ENCODE measurements at places on chromosomes 6 and 20.

DNA sequence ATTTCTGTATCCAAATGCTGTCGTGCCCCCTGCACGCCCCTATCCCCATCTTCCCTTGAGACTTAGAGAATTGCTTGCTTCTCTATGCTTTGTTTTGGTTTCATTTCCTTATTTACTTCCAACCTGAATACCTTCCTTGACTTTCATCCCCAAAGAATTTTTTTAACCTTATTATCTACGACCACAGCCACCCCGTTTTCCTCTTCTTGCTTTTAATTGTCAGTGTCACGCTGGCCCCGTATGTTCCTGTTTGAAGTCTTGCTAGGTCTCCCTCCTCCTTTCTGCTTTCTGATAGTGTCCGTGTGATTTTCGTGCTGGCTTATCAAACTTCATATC, 40.1 kb downstream of the RNF217 start:
- DNase-seq: no peak

- DNase-seq: no peak
Measured at GRCh38 chr20:34385464-34385863, 22.4 kb downstream of the ITCH start.

GRCh38 chr20:1674361-1674760, 16.8 kb upstream of the SIRPG start:
- no peak for DNase-seq

DNA sequence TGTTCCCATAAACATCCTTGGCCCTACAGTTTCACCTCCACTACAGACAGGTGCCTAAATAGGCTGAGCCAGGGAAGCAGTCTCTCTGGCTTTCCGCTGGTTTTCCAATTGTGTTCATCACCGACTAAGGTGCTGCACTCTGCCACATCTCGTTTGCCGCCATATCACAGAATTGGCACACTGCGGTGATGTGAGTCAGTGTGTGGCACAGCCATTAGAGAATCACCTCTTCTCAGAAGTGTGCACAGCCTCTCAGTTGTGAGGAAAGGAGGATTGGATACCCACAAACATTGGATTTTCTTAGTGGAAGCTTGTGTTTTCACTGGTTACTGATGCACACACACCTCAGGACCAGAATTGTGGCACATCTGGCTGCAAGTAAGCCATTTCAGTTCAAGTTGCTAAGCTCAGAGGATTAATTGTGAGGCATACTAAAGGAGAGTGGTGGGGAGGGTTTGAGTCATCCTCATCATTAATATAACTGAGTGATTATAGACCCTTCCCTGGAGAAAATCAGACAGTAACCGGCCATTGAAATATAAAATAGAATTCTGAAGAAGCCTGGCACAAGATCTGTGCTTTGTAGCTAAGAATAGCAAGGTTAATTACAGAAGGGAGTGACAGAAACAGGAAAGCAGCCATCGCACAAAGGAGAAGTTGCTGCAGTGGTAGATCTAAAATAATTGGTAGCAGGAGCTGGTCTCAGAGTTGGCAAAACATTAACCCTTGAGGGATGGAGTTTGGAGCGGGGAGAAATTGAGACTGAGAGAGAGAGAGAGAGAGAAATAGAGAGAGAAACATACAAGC, 506.9 kb downstream of the LMBRD1 start:
- no peak for DNase-seq

DNA sequence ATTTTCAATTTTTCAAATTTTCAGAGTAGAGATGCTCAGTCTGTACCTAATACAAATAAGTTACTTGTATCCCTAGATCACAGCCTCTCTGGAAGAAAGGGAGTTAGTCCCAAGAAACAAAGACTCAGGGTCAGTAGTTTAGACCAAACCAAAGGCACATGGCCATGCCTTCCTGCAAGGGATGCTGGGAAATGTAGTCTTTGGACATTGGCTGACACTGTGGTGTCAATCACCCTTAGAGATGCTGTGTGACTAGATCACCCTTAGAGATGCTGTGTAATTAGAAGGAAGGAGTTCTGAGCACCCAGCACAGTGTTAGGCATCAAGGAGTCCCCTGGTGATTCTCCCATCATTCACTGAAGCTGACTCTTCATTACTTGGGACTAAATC, 202.1 kb downstream of the NFATC2 start:
- no peak for DNase-seq

DNA sequence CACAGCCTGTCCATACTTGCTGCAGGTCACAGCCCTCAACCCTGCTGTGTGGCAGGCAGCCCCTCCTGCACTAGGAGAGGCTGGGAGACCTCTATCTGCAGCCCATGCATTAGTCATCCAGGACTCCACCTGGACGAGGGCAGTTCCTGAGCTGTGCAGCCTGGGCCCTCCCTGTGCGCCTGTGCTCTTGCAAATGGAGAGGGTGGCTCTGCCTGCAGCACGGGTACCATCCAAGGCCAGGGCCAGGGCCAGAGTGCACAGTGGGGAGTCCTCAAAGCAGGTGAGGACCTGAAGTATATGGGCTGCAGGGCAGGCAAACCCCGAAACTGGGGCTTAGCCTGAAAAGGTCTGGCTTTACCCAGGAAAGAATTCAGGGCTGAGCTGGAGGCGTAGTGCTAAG, 89.8 kb upstream of the PHACTR3 start:
- DNase-seq: no peak

DNA sequence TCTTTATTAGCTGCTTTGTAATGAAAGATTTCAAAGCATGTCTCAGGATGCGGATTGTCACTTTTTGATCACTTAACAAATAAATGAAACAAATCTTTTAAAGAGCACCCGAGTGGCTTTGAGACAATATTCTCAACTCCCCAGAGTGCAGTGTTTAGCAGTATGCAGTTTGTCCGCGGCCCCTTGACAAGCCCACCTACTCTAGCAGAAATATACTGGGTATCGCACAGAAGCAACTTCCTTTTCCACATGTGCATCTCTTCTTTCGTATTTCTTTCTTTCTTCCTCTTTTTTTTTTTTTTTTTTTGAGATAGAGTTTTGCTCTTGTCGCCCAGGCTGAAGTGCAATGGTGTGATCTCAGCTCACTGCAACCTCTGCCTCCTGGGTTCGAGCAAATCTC, 84.5 kb upstream of the FAM184A start:
- DNase-seq: no peak

DNA sequence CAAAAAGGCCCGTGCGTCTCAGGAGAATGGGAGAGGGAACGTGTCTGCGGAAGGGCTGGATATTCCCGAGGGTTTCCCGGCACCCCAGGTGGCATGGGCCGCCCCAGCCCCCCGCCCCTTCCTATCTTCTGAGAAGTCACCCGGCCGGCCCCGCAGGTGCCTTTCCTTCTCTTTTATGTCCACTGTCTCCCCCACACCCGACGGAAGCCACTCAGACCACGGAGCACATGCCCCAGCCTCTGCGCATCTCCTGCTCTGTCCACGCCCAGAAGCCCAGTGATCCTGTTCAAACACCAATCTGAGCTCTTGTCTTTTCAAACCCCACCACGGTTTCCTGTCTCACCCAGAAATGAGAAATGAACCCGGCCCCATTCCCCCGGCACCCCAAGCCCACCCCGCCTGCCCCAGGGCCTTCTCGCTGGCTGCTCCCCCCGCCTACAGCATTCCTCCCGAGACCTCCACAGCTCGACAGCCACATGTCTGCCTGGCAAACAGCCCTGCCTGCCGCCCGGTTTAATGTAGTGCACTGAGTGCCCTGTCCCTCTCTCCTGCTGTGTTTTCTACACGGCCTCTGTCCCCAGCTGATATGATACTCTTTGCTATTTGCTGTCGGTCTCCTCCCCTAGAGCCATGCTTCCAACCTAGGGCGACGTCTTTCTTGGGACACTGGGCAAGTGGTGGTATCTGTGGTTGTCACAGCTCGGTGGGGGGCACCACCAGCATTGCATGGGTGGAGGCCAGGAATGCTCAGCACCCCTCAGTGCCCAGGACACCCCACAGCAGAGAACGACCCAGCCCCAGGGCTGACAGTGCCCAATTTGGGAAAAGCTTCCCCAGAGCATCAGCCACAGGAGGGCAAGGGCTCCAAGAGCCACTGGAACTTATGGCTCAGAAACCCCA, 182.7 kb downstream of the TAF4 start:
- no peak for DNase-seq

DNA sequence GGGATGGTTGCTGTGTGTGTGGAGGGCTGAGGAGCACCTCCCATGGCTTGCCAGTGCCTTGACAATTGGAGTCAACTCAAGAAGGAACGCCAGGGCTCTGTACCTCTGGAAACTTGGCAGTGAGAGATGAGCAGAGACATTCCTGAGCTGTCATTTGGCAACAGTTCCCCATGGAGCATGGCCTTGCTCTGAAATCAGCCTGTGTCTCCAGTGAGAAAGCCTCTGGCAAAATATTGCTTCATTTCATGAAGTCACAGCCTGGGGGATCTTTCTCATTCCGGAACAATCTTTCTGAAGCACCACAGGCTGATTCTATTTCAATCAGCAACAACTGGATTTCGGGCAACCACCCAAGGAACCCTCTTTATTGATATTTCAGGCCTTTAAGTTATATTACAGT, 52.2 kb upstream of the FNDC1 start:
- DNase-seq: no peak

DNA sequence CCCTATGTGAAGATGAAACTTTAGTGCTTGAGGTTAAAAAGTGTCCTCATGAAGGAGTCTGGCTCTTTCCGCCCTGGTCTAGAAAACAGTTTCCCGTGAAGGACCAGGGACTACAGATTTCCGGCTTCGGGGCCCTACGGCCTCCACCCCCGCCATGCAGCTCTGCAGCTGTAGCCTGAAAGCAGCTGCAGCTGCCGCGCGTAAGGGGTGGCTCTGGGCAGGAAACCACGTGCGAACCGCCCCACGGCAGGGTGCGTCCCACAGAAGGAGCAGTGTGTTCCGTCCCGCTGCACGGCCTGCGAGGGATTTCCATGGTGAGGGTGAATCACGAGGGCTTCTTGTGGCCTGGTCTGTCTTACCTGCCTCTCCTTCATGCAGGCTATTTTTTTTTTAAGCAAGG, 117.0 kb downstream of the ERMARD start:
- DNase-seq: no peak

- no peak for DNase-seq
Measured at GRCh38 chr20:45235995-45236394, 14.8 kb downstream of the SEMG2 start.

- DNase-seq: no peak
Measured at GRCh38 chr6:31386977-31387376, 16.4 kb upstream of the MICA start.

DNA sequence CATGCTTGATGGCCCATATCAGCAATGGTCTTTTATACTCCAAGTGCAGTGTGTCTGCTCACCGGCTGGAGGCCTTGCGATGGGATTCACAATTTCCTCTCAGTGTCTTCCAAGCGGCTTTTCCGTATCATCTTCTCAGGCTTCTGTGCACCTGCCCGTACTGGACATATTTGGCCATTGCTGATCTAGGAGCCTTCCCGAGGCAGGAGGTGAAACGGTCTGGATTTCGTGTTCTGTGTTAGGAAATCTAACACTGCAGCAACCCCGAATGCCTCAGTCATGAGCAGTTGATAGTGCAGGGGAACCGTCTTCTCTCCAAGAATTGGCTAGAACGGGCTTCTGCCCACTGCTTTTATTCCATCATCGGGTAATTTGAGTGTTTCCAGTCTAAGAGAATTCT, 60.5 kb downstream of the PPP1R14C start:
- no peak for DNase-seq

Data from NCI-H524 treated with DMSO at 0.1 percent for 48 hours (cell line).